Type B pancreatic cell (in vitro differentiated cells): ENCODE measurements at places on chromosomes 16 and 17. TPM values are rescaled to one million over a fixed set of nuclear protein-coding genes. Genes with fewer than 3 reads are reported as not detected.

GRCh38 chr16:74718140-74718539 is 17.5 kb upstream of the MLKL start:
- H3K27ac ChIP-seq: no peak overlapping the region
- H3K36me3 ChIP-seq: no peaks in the 10 kb centered on the region
- H3K27me3 ChIP-seq: no peaks in the 10 kb centered on the region
- H3K4me3 ChIP-seq: no peak overlapping the region

- DNase-seq: no peak
- no peak overlapping the region for H3K4me3 ChIP-seq
- H3K4me1 ChIP-seq: no peaks in the 10 kb centered on the region
- H3K36me3 ChIP-seq: no peaks in the 10 kb centered on the region
- H3K27me3 ChIP-seq: peaks cover 11% of the 10 kb centered on the region
- H3K27ac ChIP-seq: no peak overlapping the region
Observed at GRCh38 chr17:72097144-72097543, 23.7 kb upstream of the SOX9 start.

GRCh38 chr16:80150978-80151721 is 389.6 kb upstream of the DYNLRB2 start:
- no peak overlapping the region for H3K4me3 ChIP-seq
- no peaks in the 10 kb centered on the region for H3K36me3 ChIP-seq
- no peak overlapping the region for H3K27ac ChIP-seq
- H3K27me3 ChIP-seq: peaks cover 8% of the 10 kb centered on the region

DNA sequence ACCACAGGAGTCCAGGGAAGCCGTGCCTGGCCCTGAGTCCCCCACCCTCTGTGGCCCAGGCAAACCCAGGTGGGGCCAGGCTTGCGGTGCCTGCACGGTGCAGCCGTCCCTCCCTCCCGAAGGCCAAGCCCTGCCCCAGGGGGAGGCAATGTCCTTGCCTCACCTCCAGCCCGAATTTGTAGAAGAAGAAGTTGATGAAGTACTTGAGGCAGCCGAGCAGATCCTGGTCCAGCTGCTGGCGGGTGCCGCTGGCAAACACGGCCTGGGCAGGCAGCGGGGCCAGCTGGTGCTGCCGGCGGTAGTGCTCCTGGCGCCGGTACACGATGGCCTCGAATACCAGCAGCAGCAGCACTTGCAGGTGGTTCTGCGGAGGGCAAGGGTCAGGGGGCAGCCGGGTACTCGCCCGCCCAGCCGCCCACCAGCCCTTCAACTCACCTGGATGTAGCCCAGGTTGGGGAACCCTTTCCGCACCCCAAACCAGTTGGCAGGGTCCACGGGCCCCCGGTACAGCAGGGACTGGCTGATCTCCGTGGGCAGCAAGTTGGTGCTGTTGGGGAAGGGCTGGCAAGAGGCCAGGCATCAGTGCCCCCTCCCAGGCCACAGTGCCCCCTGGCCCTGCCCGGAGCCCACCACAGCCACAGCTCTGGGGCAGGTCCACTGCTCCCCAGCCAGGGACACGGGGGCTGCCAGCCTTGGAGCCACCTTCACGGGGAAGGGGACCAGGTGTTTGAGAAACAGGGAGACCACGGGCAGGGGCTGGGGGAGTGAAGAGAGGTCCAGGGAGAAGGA is 26.1 kb downstream of the CTU2 start:
- no peak overlapping the region for H3K27ac ChIP-seq
- H3K4me1 ChIP-seq: no peaks in the 10 kb centered on the region

GRCh38 chr17:50316016-50316587 is 29.8 kb upstream of the XYLT2 start:
- H3K27ac ChIP-seq: peak overlapping the region; percentile 56
- peaks cover 6% of the 10 kb centered on the region for H3K4me1 ChIP-seq
- H3K27me3 ChIP-seq: no peaks in the 10 kb centered on the region
- DNase-seq: no peak

DNA sequence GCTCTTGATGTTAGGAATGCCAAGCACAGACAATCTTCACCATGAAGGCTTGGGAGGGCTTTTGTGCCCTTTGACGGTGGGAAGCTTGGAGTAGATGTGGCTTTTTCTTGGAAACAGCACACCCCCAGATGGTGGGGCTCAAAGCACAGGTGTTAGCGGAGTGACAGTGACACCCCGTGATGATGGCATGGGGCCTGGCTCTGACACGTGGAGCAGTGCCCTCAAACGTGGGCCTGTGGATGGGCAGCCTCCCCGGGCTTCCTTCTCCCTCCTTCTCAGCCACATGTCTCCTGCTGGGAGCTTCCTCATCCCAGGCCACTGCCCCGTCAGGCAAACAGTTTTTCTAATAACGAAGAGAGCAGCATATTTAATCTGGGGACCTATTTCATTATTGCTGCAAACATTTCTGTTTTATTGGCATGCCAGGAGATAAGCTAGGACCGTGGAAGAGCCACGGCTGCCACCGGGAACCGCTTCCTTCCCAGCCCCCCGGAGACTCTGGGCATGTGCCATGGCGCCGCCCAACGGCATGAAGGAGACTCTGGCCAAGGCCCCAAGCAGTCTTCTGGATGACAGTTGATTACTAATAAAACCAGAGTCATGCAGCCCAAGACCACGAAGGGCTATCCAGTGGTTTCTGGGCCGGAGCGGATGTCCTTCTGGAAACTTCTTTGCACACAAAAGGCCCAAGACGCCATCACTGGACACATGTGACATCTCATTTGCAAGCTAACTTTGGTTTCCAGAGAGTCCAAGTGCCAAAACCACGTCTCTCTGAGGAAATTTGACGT is 280.3 kb upstream of the FOXF1 start:
- H3K36me3 ChIP-seq: no peaks in the 10 kb centered on the region
- H3K27me3 ChIP-seq: peaks cover 22% of the 10 kb centered on the region
- H3K4me1 ChIP-seq: peaks cover 5% of the 10 kb centered on the region
- H3K27ac ChIP-seq: no peak overlapping the region

- no peaks in the 10 kb centered on the region for H3K27me3 ChIP-seq
- H3K4me1 ChIP-seq: peaks cover 32% of the 10 kb centered on the region
- DNase-seq: peak; percentile 20
- H3K4me3 ChIP-seq: peak overlapping the region; percentile 11
- H3K36me3 ChIP-seq: peaks cover 4% of the 10 kb centered on the region
Observed at GRCh38 chr16:4052801-4053293, 63.4 kb downstream of the ADCY9 start.

- H3K27me3 ChIP-seq: no peaks in the 10 kb centered on the region
- peaks cover 19% of the 10 kb centered on the region for H3K36me3 ChIP-seq
- no peak for DNase-seq
- H3K4me1 ChIP-seq: peaks cover 22% of the 10 kb centered on the region
- H3K27ac ChIP-seq: no peak overlapping the region
Observed at GRCh38 chr17:64147110-64148016, 17.4 kb upstream of the ERN1 start.

- H3K27me3 ChIP-seq: no peaks in the 10 kb centered on the region
- peaks cover 22% of the 10 kb centered on the region for H3K36me3 ChIP-seq
Observed at GRCh38 chr17:80364091-80364691, 50.8 kb upstream of the ENDOV start.

DNA sequence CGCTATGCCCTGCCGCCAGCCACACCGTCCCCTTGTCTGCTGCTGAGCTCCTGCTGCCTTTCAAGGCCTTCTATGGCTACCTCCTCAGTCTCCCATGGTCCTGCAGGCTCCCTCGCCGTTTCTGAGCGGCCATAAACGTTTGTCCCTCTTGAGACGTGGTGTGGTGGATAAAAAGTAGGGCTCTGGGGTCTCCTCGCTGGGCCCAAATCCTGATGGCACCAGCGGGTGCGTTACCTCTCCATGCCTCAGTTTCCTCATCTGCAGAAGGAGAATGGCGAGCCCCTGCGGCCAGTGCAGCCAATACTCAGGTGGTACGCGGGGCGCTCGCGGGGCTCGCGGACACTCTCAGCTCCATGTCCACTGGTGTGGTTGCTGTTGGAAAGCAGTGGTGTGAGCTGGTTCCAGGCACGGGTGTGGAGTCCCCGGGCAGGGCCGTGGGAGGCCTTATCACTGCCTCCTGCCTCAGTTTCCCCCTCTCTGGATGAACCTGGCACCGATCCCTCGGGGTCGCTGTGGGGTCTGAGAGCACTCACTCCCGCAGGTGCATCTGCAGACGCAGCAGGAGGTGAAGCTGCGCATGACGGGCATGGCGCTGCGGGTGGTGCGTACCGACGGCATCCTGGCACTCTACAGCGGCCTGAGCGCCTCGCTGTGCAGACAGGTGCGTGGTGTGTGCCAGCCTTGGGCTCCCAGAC is 2.5 kb downstream of the SLC25A10 start:
- DNase-seq: no peak
- H3K4me3 ChIP-seq: no peak overlapping the region
- H3K27ac ChIP-seq: no peak overlapping the region
- peaks cover 8% of the 10 kb centered on the region for H3K27me3 ChIP-seq

GRCh38 chr16:65012357-65012756 is 109.5 kb downstream of the CDH11 start:
- H3K4me3 ChIP-seq: no peak overlapping the region
- peaks cover 22% of the 10 kb centered on the region for H3K4me1 ChIP-seq
- H3K36me3 ChIP-seq: peaks cover 19% of the 10 kb centered on the region
- no peak for DNase-seq

DNA sequence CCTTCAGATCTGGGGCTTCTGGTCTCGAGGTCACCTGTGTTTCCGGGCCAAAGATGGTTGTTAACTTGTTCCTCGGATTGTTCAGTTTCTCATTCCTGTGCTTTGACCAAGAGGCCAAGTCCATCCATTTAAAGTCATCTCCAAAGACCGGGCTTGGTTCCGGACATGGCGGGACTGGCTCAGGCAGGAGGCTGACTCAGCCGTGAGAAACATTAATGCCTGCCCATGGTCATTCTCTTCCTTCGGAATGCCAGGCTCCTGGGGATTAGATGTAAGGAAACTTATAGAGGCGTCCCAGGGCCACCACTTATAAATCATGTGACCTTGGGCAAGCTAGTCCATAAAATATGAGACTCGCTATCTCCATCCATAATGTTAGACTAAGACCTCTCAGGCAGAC is 13.6 kb upstream of the NKD1 start:
- H3K27ac ChIP-seq: no peak overlapping the region
- peaks cover 11% of the 10 kb centered on the region for H3K27me3 ChIP-seq
- peaks cover 16% of the 10 kb centered on the region for H3K4me1 ChIP-seq

DNA sequence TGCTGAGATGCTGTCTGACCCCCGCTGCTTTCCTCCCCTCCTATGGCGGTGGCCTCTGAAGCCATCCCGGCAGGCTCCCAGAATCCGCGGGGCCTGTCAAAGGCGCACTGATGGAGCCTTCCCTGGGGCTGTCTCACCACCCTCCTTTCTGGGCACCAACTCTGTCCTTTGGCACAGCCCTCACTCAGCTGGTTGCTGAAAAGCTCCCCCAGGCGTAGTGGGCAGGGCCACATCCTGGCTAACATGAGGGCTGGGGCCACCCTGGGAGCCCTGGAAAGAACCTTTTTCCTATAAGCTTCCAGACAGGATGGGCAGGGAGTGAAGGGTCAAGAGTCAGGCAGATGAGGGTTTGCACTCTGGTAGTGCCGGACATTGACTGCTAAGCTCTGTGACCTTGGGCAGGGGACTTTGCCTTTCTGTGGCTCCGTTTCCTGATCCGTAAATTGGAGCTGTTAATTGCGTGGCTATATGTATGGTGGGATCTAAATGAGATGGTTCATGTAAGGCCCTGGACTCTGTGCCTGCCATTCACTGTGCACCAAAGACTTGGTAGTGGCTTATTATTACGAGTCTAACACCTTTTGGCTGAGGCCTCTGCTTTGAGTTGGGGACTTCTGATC is 27.6 kb upstream of the LASP1NB start:
- H3K27ac ChIP-seq: peak overlapping the region; percentile 46
- peak overlapping the region; percentile 5 for H3K4me3 ChIP-seq
- H3K27me3 ChIP-seq: no peaks in the 10 kb centered on the region
- H3K4me1 ChIP-seq: peaks cover 21% of the 10 kb centered on the region

- H3K27ac ChIP-seq: no peak overlapping the region
- no peaks in the 10 kb centered on the region for H3K27me3 ChIP-seq
- no peaks in the 10 kb centered on the region for H3K4me1 ChIP-seq
- no peak for DNase-seq
Observed at GRCh38 chr16:64180136-64180900, 941.5 kb downstream of the CDH11 start.

- peaks cover 4% of the 10 kb centered on the region for H3K36me3 ChIP-seq
- peaks cover 53% of the 10 kb centered on the region for H3K27me3 ChIP-seq
- no peak for DNase-seq
- peak overlapping the region; percentile 83 for H3K4me3 ChIP-seq
- H3K4me1 ChIP-seq: peaks cover 25% of the 10 kb centered on the region
- no peak overlapping the region for H3K27ac ChIP-seq
Observed at GRCh38 chr17:79797492-79798298, 818 bp upstream of the CBX8 start.

DNA sequence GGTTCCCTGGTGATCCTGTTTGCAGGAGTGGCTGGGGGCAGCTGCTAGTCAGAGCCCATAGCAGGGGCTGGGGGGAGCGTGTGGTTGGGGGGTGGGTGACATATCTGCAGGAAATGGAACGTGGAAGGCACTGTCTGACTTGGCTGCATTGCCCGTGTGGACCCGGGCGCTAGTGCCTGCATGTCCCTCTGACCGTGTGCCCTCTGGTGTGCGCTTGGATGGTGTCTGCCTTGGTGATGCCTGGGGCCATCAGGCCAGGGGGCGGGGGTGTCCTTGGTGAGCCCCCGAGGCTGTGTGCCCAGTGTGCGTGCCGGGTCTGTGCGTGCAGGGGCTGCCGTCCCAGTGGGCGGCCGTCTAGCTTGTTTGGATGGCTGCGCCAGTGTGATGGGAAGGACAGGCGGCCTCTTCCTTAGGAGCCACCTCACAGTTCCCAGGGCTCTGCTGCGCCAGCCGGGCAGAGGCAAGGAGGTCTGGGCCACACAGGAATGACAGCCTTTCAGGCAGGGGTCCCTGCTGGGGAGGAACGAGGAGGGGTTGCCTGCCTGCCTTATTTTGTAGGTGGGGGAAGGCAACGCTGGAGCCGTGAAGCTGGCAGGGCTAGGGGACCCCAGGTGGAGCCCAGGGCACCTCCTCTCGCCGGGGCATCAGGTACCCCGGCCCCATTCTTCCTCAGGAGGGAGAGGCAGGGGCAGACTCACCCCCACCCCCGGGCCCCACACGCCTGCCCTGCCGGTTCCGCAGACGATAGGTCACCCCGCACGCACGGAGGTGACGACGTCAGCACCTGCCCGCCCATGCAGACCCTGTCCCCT is 693 bp downstream of the NDRG4 start:
- peak overlapping the region; percentile 92 for H3K4me3 ChIP-seq
- H3K27me3 ChIP-seq: no peaks in the 10 kb centered on the region
- H3K4me1 ChIP-seq: peaks cover 6% of the 10 kb centered on the region
- H3K36me3 ChIP-seq: no peaks in the 10 kb centered on the region

DNA sequence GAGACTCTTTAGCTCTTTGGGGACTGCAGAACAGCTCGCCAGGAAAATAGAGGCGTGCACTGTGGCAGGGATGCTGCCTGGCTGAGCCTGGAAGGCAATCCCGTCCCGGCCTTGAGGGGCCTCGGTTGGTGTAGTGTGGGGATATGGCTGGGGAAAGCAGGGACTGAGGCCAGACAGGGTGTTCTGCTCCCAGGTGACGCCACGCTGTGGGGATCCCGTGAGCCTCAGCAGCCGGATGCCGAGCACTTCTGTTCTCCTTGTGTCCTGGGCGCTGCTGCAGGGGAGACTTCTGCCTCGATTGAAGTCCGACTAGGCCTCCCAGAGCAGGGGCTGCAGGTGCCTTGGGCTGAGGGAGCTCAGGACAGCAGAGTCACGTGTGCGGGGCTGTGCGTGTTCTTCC is 72.6 kb downstream of the BANP start:
- H3K27ac ChIP-seq: no peak overlapping the region
- H3K36me3 ChIP-seq: peaks cover 21% of the 10 kb centered on the region
- DNase-seq: no peak
- H3K4me1 ChIP-seq: peaks cover 15% of the 10 kb centered on the region

Gene CLEC19A
- not detected in 2 replicates for total RNA-seq

Gene C17orf67
- total RNA-seq: 2.0 and 4.1 TPM in 2 replicates

Gene SYNRG
- total RNA-seq: 41.8 and 45.0 TPM in 2 replicates

Gene CARHSP1
- total RNA-seq: 84.6 and 88.0 TPM in 2 replicates

Gene RUSF1
- total RNA-seq: 74.2 and 78.2 TPM in 2 replicates

Gene CACNG3
- not detected in 2 replicates for total RNA-seq

Gene MYO1C
- total RNA-seq: 73.6 and 132 TPM in 2 replicates

Gene ADPRM
- 7.8 and 9.7 TPM in 2 replicates for total RNA-seq

Gene CMTM2
- 0.41 TPM in 1 of 2 replicates, not detected in the other for total RNA-seq

Gene RAP1GAP2
- total RNA-seq: 49.7 and 74.2 TPM in 2 replicates

Gene TPSG1
- 0.43 TPM in 1 of 2 replicates, not detected in the other for total RNA-seq

Gene ENPP7
- total RNA-seq: 5.3 and 20.5 TPM in 2 replicates
